ENCODE measurements at places on chromosomes 3 and 15. TPM values are rescaled to one million over a fixed set of nuclear protein-coding genes. Genes with fewer than 3 reads are reported as not detected.

The PPP1R14D gene
- total RNA-seq = not detected

The CYP8B1 gene
- total RNA-seq = not detected

The CADPS gene
- total RNA-seq = not detected

The KLF15 gene
- total RNA-seq = 0.11 TPM

The CFAP100 gene
- not detected for total RNA-seq

The HACD3 gene
- total RNA-seq = 140 TPM

The CSPG4 gene
- total RNA-seq = 0.04 TPM

The ZNF502 gene
- 1.8 TPM for total RNA-seq

The TFDP2 gene
- total RNA-seq = 17.2 TPM

The FETUB gene
- 0.14 TPM for total RNA-seq

The GPR149 gene
- total RNA-seq = not detected

The MOBP gene
- total RNA-seq = not detected

The SOX14 gene
- not detected for total RNA-seq

The CHRFAM7A gene
- total RNA-seq = 6.6 TPM

The WDR93 gene
- total RNA-seq = 0.64 TPM

The NDN gene
- 0.28 TPM for total RNA-seq

The ZNF80 gene
- total RNA-seq = not detected

The SIAH2 gene
- total RNA-seq = 19.8 TPM

The STXBP5L gene
- not detected for total RNA-seq

The PCSK6 gene
- total RNA-seq = 11.6 TPM

The DUOXA2 gene
- not detected for total RNA-seq

The EFCC1 gene
- total RNA-seq = not detected

The GOLGA6B gene
- not detected for total RNA-seq

The CYP1A1 gene
- total RNA-seq = 2.1 TPM

The ZPLD1 gene
- total RNA-seq = 0.05 TPM

The CHCHD4 gene
- 39.5 TPM for total RNA-seq

The ABHD14A gene
- 13.5 TPM for total RNA-seq

The MAGEL2 gene
- total RNA-seq = not detected

The SH3GL3 gene
- total RNA-seq = 1.3 TPM

The CLDN18 gene
- not detected for total RNA-seq

The MTMR10 gene
- total RNA-seq = 15.9 TPM

The WNT7A gene
- 0.19 TPM for total RNA-seq

The EFCAB12 gene
- total RNA-seq = 1.1 TPM

The C2CD4A gene
- total RNA-seq = not detected

The PTH1R gene
- 0.43 TPM for total RNA-seq

The C3orf22 gene
- not detected for total RNA-seq

Data from A549 treated with ZK216348 at 1 μM for 4 hours (cell line).